Left kidney (tissue), 8 donors: ENCODE measurements at places on chromosomes 1 and 21.

- peak; percentile 14 for DNase-seq
Observed at GRCh38 chr1:23020706-23021405, 1.6 kb downstream of the KDM1A start.

DNA sequence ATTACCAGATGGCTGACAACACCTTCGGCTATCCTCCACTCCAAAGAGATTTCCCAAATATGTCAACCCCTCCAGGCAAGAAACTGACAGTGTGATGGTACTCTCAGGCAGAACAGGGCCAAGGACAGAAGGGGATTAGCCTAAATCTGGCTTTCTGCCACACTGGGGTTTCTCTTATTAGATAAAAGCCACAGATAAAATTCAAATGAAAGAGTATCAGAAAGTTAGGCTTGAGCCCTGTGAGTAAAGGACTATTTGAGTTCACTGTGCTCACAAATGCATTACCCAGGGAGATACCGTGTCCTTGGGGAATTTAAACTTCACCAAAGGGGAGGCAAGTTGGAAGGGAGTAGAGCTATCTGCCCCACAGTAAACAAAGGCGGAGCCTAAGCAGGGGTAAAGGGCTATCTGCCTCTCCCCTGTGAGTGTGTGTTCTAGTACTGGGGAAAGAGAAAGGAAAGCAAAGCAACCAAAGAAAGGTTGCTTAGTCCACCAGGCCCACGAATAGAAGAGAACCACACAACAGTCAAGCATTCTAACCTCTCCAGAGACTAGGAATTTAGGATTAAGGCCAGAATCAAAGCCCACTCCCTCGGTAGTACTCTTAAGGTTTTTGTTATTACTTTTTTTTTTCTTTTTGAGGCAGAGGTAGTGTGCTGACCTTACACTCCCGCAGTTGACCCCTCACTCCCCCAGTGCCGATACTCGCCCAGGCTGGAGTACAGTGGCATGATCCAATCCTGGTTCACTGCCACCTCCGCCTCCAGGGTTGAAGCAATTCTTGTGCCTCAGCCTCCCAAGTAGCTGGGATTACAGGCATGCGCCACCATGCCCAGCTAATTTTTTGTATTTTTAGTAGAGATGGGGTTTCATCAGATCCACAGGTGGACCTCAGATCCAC lies 12.7 kb downstream of the TPM3 start:
- no peak for DNase-seq

DNA sequence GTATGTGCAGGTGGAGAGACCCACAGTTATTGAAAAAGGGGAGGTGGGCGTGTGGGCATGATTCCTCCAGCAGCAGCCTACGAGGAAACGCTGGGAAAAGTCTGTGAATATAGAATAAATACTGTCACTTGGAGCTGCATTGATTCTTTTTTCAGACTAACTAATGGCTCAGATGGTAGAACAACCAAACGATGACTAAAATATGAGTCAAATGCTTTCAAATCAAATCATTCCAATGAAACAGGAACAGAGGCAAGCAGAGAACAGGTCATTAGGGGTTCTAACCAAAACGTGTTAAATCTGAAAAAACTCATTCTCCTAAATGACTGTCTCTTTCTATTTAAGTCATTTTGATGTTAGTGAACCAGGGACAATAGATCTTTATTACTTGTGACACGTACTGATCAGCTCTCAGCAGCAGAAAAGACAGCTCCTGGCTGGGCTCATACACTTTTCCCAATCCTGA lies 35.1 kb upstream of the SEC16B start:
- DNase-seq: no peak

DNA sequence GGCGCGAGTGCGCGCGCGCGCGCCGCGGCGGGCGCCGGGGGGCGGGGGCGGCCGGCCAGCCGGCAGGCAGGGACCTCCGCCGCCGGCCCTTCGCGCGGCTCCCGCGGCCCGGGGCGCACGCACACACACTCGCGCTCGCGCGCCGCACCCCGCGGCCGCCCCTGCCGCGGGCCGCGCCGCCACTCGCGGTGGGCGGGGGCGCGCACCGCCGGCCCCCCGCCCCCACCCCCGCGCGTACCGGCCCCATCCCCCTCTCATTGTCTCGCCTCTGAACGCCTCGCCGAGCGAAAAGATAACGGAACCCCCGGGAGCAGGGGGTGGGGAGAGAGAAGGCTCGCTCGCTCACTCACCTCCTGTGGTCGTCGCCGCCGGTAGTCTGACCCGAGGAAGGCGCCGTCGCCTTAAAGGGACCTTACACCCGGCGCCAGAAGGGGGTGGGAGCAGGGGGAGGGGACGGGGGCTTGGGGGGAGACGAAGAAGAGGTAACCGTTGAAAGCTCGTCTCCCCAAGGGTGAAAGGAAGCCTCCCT lies 428 bp downstream of the POGZ start:
- DNase-seq: peak; percentile 34

DNA sequence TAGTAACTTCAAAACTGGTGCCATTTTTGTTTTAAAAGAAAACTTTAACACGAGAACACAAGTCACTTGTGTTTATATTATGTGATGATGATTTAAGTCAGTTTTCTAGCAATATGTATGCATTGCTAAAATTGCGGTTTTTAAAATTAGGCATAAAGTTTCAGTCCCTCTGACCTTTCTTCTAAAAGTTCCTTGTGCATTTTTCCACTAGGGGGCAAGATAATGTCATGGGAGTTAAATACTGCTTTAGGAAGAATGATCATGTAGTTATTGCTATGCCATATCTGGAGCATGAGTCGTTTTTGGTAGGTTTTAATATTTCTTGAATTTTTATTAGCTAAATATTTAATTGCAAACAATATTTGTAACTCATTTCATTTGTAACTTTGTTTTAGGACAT lies 10.7 kb downstream of the CDC7 start:
- no peak for DNase-seq

DNA sequence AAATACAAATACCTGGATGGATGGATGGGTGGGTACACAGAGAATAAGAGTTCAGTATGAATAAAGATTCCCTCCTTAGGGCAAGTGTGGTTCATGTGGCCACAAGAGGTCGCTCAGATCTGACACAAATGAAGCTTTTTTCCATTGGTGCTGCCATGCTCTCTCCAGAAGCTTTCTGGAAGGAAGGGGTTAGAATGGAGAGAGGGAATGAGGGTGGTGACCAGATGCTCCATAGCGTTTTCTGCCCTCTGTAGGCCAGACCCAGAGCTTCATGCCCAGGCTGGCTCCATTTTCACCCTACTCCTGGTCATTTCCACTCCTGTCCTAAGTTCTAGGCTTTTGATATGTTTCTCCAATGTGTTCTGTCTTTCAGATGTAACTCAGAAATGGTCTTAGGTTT lies 3.3 kb upstream of the FCRL6 start:
- DNase-seq: peak; percentile 68
